HAP-1 (cell line): ENCODE measurements at places on chromosomes 6 and 20.

GRCh38 chr6:28809947-28810658 lies 113.7 kb downstream of the TRIM27 start:
- peak; percentile 50 for DNase-seq

- no peak for DNase-seq
These were observed 35.9 kb downstream of the PLG start for GRCh38 chr6:160737934-160738333.

- DNase-seq, result no peak
These were observed 334.9 kb upstream of the JARID2 start for GRCh38 chr6:14910692-14911547.

GRCh38 chr6:5471044-5471443 lies 209.7 kb downstream of the FARS2 start:
- peak; percentile 56 for DNase-seq

- no peak for DNase-seq
These were observed 561 bp downstream of the IL22RA2 start for GRCh38 chr6:137172734-137173431.

DNA sequence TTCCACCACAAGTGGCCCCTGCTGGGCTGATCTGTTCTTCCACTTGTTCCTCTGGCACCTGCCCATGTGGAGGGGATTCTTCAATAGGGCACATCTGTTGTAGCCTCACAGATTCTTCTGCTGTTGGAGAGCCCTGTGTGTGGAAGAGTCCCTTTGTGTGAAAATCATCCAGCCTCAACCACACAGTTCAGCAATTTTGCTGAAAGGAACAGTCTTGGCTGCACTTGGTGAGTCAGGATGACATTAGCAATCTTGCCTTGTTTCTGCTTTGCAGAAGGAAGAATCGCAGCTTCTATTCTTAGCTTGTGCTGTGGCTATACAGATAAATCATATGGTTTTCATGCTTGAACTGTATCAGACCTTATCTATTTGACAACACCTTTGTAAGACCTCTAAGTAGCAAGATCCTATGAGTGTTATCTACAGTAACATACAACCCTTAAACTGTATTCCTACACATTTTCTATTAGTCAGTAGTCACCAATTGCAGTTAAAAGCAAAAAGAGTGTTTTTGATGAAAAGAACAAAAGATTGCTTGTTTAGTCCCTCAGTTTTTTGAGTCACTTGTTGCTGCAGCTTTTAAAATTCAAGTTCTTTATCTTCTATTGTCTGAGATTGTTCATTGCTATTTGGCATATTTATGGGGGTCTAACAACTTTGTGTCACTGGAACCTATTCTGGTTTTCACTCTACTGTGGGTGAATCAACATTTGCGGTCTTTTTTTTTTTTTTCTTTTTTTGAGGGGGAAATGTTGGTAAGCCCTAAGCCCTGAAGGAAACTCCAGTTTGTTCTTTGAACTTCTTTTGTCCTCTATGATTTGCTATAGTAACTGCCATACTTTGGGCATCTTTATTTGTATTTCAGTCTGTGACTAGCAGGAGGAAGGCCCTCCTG lies 231.6 kb downstream of the TFAP2B start:
- DNase-seq, result no peak
